Psoas muscle (tissue), 8 donors: ENCODE measurements at places on chromosomes 4 and X. TPM values are rescaled to one million over a fixed set of nuclear protein-coding genes. Genes with fewer than 3 reads are reported as not detected.

The HPGD gene
- 1.0 TPM for total RNA-seq

- peak overlapping the region; percentile 37 for H3K4me3 ChIP-seq
- peak overlapping the region; percentile 78 for H3K27ac ChIP-seq
- peaks cover 22% of the 10 kb centered on the region for H3K27me3 ChIP-seq
- H3K4me1 ChIP-seq, result peaks cover 10% of the 10 kb centered on the region
- DNase-seq, result no peak
Measured at GRCh38 chrX:43861750-43862149, 20.5 kb downstream of the MAOB start.

The CSAG3 gene
- not detected for total RNA-seq

GRCh38 chr4:101693842-101694398, 96.6 kb upstream of the BANK1 start:
- no peaks in the 10 kb centered on the region for H3K36me3 ChIP-seq
- no peak overlapping the region for H3K4me3 ChIP-seq
- no peaks in the 10 kb centered on the region for H3K27me3 ChIP-seq
- H3K4me1 ChIP-seq, result no peaks in the 10 kb centered on the region
- no peak for DNase-seq

The ADGRL3 gene
- total RNA-seq, result 0.44 TPM

GRCh38 chr4:174591243-174592021, 69.1 kb upstream of the HPGD start:
- no peaks in the 10 kb centered on the region for H3K36me3 ChIP-seq
- H3K4me1 ChIP-seq, result peaks cover 6% of the 10 kb centered on the region
- no peak for DNase-seq
- no peak overlapping the region for H3K4me3 ChIP-seq
- H3K27me3 ChIP-seq, result no peaks in the 10 kb centered on the region

DNA sequence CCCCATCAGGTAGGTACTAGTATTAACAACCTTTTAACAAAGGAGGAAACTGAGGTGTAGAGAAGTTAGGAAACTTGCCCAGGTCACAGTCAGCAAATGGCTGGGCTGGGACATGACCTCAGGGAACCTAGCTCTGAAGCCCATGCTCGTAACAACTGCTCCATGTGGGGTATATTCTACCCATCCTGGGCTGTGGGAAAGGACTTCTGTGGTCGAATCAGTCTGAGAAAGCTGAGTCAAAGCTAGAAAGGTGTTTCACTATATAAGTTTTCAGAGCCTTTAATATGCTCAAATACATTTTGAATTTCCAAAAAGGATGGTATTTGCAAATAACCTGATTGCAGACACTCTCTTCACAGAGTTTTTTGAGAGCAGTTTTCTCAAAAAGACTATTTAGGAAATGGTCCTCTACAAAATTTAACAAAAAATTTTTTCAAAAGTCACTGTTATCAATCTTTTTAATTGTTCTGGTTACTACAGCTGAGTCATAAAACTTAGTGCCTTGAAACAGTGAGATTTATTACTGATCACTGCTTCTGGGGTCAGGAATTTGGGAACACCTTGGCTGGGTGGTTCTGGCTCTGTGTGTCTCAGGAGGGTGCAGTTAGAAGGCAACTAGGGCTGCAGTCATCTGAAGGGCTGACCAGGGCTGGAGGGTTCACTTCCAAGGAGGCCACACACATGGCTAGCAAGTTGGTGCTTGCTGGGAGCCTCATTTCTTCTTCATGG, 53.6 kb downstream of the NSG1 start:
- no peaks in the 10 kb centered on the region for H3K27me3 ChIP-seq
- H3K4me3 ChIP-seq, result no peak overlapping the region
- no peak overlapping the region for H3K27ac ChIP-seq

GRCh38 chr4:79078339-79078738, 139.1 kb upstream of the PAQR3 start:
- H3K4me3 ChIP-seq, result no peak overlapping the region
- H3K36me3 ChIP-seq, result no peaks in the 10 kb centered on the region
- H3K27me3 ChIP-seq, result no peaks in the 10 kb centered on the region
- peak; percentile 39 for DNase-seq
- H3K27ac ChIP-seq, result no peak overlapping the region

The RPS6KA6 gene
- 2.0 TPM for total RNA-seq

- no peak for DNase-seq
- peaks cover 14% of the 10 kb centered on the region for H3K27me3 ChIP-seq
- H3K4me3 ChIP-seq, result no peak overlapping the region
- H3K27ac ChIP-seq, result no peak overlapping the region
Measured at GRCh38 chrX:130552444-130553073, 150.8 kb downstream of the RBMX2 start.

DNA sequence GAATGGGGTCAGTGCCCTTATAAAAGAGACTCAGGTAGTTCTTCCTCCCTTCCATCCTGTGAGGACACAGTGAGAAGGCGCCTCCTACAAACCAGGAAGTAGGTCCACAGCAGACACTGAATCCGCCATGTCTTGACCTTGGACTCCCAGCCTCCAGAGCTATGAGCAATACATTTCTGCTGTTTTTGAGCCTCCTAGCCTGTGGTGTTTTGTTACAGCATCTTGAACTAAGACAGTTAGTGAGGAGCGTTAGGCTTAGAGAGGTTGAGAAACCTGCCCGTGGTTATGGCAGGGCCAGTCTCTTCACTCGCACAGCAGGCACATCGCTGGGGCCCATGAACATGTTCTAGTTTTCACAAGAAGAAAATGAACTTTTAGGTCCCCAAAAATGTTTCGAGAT, 19.7 kb downstream of the SHROOM2 start:
- H3K27me3 ChIP-seq, result no peaks in the 10 kb centered on the region
- no peak overlapping the region for H3K27ac ChIP-seq
- no peaks in the 10 kb centered on the region for H3K36me3 ChIP-seq

DNA sequence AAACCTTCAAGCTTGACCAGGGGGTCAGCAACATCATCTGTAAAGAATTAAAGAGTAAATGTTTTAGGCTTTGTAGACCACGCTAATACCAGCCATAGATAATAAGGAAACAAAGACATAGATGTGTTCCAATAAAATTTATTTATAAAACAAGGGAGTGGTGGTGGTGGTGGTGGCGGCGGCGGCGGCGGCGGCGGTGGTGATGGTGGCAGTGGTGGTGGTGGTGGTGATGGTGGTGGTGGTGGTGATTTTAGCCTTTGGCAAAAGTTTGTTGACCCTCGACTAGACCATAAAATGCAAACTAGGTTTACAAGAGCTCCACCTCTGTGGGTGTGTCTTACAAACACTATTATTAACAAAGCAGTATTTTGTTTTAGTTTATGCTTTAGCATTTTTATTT, 222.3 kb upstream of the SPOCK3 start:
- no peak overlapping the region for H3K27ac ChIP-seq
- no peaks in the 10 kb centered on the region for H3K36me3 ChIP-seq
- H3K4me1 ChIP-seq, result no peaks in the 10 kb centered on the region
- H3K27me3 ChIP-seq, result no peaks in the 10 kb centered on the region
- DNase-seq, result no peak

The FHIP1A gene
- total RNA-seq, result 46.7 TPM

The CFP gene
- 1.5 TPM for total RNA-seq

DNA sequence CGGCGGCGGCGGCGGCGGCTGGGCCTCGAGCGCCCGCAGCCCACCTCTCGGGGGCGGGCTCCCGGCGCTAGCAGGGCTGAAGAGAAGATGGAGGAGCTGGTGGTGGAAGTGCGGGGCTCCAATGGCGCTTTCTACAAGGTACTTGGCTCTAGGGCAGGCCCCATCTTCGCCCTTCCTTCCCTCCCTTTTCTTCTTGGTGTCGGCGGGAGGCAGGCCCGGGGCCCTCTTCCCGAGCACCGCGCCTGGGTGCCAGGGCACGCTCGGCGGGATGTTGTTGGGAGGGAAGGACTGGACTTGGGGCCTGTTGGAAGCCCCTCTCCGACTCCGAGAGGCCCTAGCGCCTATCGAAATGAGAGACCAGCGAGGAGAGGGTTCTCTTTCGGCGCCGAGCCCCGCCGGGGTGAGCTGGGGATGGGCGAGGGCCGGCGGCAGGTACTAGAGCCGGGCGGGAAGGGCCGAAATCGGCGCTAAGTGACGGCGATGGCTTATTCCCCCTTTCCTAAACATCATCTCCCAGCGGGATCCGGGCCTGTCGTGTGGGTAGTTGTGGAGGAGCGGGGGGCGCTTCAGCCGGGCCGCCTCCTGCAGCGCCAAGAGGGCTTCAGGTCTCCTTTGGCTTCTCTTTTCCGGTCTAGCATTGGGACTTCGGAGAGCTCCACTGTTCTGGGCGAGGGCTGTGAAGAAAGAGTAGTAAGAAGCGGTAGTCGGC, 528 bp downstream of the FMR1 start:
- DNase-seq, result peak; percentile 57
- H3K27ac ChIP-seq, result peak overlapping the region; percentile 87
- H3K36me3 ChIP-seq, result no peaks in the 10 kb centered on the region
- peaks cover 5% of the 10 kb centered on the region for H3K4me1 ChIP-seq
- peak overlapping the region; percentile 84 for H3K4me3 ChIP-seq

The CHIC1 gene
- 6.8 TPM for total RNA-seq

The GPC4 gene
- 21.6 TPM for total RNA-seq

GRCh38 chrX:128619490-128619889, 567.3 kb upstream of the ACTRT1 start:
- H3K4me1 ChIP-seq, result no peaks in the 10 kb centered on the region
- H3K4me3 ChIP-seq, result no peak overlapping the region
- DNase-seq, result no peak
- H3K27ac ChIP-seq, result no peak overlapping the region

- peaks cover 22% of the 10 kb centered on the region for H3K4me1 ChIP-seq
- H3K36me3 ChIP-seq, result no peaks in the 10 kb centered on the region
- H3K27me3 ChIP-seq, result no peaks in the 10 kb centered on the region
- DNase-seq, result no peak
- no peak overlapping the region for H3K27ac ChIP-seq
Measured at GRCh38 chrX:37378404-37378803, 29.2 kb downstream of the PRRG1 start.

GRCh38 chrX:69034451-69034850, 130.8 kb downstream of the PJA1 start:
- H3K27me3 ChIP-seq, result no peaks in the 10 kb centered on the region
- no peaks in the 10 kb centered on the region for H3K36me3 ChIP-seq
- DNase-seq, result no peak
- no peaks in the 10 kb centered on the region for H3K4me1 ChIP-seq

The TLR1 gene
- total RNA-seq, result 2.5 TPM

- no peaks in the 10 kb centered on the region for H3K4me1 ChIP-seq
- H3K27ac ChIP-seq, result no peak overlapping the region
- H3K27me3 ChIP-seq, result no peaks in the 10 kb centered on the region
- DNase-seq, result no peak
- H3K36me3 ChIP-seq, result no peaks in the 10 kb centered on the region
Measured at GRCh38 chr4:155441475-155441874, 64.7 kb upstream of the MAP9 start.

DNA sequence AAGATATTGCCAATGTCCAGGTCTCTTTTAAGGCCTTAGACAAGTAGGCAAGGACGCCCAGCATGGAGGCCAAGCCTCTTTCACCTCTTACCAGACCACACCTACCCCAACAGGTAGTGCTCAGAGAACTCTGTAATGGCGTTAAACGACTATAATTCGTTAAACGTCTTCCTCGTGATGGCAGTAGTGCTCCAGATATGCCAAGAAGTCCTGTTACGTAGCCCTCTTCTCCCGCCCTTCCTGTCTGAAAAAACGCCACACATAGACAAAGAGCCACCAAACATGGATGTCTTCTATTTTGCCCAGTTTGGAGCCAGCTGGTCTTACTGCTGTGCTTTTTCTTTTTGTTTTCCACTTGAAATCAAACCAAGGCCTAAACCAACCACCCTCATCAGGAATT, 190.7 kb downstream of the OR13H1 start:
- no peaks in the 10 kb centered on the region for H3K27me3 ChIP-seq
- peak overlapping the region; percentile 54 for H3K27ac ChIP-seq
- no peaks in the 10 kb centered on the region for H3K36me3 ChIP-seq
- DNase-seq, result peak; percentile 55
- no peaks in the 10 kb centered on the region for H3K4me1 ChIP-seq
- peak overlapping the region; percentile 54 for H3K4me3 ChIP-seq

DNA sequence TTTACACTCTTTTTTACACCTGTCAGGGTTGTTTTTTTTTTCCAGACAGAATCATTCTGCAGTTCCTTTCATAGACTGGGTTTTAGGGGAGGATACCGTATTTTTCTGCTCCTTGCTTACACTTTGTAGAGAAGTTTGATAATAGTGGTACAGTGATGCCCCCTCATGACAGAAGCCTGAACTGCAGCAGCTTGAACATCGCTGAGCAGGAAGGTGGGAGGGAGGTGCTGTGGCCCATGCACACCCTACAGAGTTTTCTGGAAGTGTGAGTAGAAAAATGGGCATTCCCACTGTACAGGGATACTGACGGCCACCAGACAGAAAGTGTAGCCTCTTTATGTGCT, 54.5 kb downstream of the RAB40A start:
- DNase-seq, result peak; percentile 47
- H3K4me3 ChIP-seq, result peak overlapping the region; percentile 42
- H3K27ac ChIP-seq, result no peak overlapping the region
- H3K27me3 ChIP-seq, result no peaks in the 10 kb centered on the region
- H3K36me3 ChIP-seq, result no peaks in the 10 kb centered on the region
- H3K4me1 ChIP-seq, result no peaks in the 10 kb centered on the region

DNA sequence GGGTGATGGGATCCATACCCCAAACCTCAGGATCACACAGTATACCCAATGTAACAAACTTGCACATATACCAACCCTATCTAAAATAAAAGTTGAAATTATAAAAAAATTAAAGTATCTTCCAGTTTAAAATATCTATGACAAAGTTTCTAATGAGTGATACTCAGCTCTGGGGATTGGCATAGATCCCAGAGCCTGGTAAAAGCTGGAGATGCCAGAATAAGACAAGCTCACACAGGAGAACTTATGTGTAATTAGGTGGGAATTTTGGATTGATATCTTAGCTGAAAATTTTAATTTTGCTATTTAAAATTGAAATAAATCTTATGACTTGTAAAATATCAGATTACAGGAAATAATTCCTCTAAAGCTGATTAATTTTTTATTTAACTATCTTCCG, 686.5 kb downstream of the GABRG1 start:
- no peak overlapping the region for H3K4me3 ChIP-seq
- no peak for DNase-seq
- no peaks in the 10 kb centered on the region for H3K27me3 ChIP-seq

- no peak for DNase-seq
- H3K27me3 ChIP-seq, result peaks cover 6% of the 10 kb centered on the region
- H3K4me3 ChIP-seq, result no peak overlapping the region
- no peaks in the 10 kb centered on the region for H3K4me1 ChIP-seq
- no peaks in the 10 kb centered on the region for H3K36me3 ChIP-seq
Measured at GRCh38 chrX:109344101-109344500, 137.8 kb downstream of the GUCY2F start.
